ENCODE measurements at places on chromosomes 5 and 9.
A peak's percentile ranks its signal among the peaks of the same experiment; 100 is the strongest.

- no peak for DNase-seq
Observed at GRCh38 chr5:54302267-54302687, 8.1 kb downstream of the ARL15 start.

GRCh38 chr5:66802941-66803340 is 206.7 kb downstream of the MAST4 start:
- DNase-seq: no peak

- no peak for DNase-seq
Observed at GRCh38 chr9:10701906-10702305, 89.1 kb upstream of the PTPRD start.

DNA sequence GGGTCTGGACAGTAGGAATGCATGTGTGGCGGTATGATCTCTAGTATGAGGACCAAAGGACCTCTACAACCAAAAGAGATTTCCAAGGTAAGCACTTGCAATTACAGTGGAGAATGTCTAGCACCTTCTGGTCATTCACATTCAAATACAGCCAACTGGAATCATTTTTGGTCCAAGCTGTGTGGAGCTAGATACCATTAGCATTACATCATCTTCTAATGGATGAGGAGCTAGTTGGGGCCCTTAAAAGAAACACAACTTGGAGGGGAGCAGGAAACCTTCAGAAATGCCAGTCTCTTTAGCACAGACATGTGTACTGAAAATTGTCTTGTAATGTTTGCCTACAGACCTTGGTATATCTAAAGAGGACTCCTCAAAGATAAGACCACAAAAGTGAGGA is 244.7 kb downstream of the BNC2 start:
- no peak for DNase-seq

- DNase-seq: no peak
Observed at GRCh38 chr5:155919725-155920124, 407.2 kb upstream of the SGCD start.

DNA sequence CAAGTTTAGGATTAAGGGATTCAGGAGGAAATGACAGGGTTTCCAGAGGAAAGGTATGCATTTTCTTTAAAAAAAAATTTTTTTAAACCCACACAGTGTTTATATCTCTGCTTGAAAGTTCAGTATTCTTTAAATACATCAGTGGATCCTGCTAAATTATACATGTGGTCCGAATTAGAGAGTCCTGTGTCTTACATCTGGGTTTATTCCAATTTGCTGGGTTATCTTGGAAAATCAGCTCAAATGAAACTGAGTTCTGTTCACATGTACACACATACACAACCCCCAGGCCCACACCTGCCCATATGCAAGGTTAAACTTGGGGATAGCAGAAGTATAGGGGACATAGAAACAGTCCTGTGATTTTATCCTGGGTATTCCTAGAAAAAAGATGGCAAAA is 493.7 kb downstream of the ZNF608 start:
- DNase-seq: no peak

- DNase-seq: no peak
Observed at GRCh38 chr9:15374310-15374709, 48.4 kb upstream of the SNAPC3 start.

DNA sequence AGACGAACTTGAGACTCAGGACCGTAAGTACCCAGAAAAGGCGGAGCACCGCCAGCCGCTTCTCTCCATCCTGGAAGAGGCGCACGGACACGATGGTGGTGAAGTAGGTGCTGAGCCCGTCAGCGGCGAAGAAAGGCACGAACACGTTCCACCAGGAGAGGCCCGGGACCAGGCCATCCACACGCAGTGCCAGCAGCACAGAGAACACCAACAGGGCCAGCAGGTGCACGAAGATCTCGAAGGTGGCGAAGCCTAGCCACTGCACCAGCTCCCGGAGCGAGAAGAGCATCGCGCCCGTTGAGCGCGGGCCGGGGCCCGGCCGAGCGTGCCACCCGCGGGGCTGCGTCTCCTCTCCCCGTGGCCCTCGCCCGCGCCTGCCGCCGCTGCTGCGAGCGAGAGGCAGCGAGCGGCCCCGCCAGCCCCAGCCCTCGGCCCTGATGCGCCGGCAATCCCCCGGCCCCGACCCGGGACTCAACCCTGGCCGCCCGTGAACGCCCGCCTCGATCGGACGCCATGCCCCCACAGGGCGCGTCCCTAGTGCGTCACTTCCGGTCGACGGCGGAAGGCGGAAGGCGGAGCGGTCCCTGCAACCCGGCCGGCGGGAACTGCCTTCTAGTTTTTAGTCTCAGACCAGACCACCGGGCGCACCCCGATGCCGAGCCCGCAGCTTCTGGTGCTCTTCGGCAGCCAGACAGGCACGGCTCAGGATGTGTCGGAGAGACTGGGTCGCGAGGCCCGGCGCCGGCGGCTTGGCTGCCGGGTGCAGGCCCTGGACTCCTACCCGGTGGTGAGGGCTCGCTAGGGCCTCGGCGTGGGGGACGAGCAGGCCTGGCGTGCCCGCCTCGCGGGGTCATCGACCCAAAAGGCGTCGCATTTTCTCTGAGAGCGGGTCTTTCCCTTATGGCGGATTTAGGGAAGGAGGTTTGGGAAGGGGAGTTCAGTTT is at the start of the genes NDOR1 and TMEM203:
TSS of gene NDOR1 (plus strand) at position 575 of the 944 bp plus-strand sequence. CDS start at position 653, 78 bp downstream.
TSS of gene TMEM203 (minus strand) at position 523 of the 944 bp plus-strand sequence. CDS start at position 289, 234 bp downstream.
- DNase-seq: peak; percentile 71

DNA sequence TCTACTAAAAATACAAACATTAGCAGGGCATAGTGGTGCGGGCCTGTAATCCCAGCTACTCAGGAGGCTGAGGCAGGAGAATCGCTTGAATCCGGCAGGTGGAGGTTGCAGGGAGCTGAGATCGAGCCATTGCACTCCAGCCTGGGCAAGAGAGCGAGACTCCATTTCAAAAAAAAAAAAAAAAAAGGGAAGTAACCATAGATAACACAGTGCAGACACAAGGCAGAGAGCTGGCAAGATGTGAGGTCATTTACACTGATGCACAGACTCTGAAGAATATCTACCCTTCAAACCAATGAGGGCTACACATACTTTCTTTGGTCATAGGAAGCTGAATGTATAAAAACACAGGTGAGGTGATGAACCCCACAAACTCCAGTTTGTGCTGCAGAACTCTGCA is 131.9 kb downstream of the DCP2 start:
- no peak for DNase-seq

GRCh38 chr5:108312258-108312657 is 69.6 kb downstream of the FBXL17 start:
- no peak for DNase-seq
